ENCODE measurements at places on chromosomes 3 and 15. TPM values are rescaled to one million over a fixed set of nuclear protein-coding genes. Genes with fewer than 3 reads are reported as not detected.

DNA sequence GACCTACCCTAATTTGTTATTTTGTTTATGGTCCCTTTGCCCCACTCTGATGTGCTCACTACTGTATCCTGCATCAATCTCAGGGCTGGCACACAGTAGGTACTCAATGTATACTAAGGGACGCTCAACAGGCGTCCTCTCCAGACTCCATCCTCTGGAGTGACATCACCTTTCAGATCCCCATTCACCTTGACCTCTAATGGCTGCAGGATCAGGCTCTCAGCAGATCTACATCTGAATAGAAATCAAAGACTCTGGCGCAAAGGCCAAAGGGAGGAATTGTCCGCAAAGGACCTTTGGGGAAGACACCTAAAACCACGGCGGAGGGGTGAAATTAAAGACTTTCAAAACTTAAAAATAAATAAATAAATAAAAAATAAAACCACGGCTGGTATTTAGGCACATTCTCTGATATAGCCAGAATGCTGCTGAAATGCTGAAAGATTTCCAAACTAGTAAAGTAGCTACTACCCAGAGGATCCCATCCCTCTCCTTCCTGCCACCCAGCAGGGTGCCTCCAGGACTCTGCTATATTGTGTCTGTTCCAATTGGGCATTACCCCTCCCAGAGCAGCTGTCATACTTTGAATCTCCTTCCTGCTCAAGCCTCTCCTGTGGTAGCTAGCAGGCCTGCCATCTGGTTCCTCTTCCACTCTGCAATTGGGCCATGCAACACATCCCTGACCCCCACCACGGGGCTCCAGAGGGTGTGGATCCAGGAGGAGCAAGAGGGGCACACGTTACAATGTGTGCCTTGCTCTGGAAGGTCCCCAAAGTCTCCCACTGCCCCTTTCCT lies 6.1 kb downstream of the SHF start:
- no peak for DNase-seq
- H3K36me3 ChIP-seq, result peaks cover 2% of the 10 kb centered on the region
- H3K4me1 ChIP-seq, result peaks cover 21% of the 10 kb centered on the region
- H3K27me3 ChIP-seq, result peaks cover under 1% of the 10 kb centered on the region

GRCh38 chr15:84898761-84899160 lies 14.3 kb downstream of the SLC28A1 start:
- H3K36me3 ChIP-seq, result no peaks in the 10 kb centered on the region
- H3K27ac ChIP-seq, result no peak overlapping the region
- no peaks in the 10 kb centered on the region for H3K4me1 ChIP-seq
- no peak for DNase-seq

Gene LRRIQ4
- total RNA-seq, result 0.09 TPM

DNA sequence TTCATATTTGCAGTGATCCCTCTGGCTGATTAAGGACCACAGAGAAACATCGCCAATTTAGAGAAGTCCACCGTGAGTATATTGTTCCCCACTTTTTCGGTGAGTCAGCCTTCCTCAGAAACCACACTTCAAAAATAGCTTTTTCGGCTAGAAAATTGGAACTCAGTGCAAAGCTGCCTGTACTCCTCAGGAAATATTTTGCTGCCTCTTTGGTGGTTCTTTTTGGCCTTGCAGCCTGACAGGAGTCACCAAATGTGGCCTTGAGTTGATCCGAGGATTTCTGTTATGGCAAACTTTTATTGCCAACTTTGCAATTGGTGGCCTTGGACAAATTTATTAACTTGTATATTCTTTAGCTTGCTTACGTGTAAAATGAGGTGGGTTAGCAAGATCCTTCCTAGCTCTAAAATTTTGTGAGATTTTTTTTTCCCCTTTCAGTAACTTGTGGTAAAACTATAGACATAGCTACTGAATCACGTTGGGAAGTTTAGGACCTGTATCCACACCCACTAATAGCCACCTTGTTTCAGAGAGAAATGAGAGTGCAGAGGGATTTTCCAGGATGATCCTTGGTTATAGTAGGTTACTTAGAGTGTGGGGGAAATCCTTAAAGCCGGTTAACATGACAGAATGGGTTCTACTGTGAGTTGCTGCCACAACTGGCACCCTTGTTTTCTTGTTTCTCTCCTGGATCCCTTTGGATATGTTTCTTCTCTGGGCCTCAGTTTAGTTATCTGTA lies 9.9 kb downstream of the ARL6IP5 start:
- no peaks in the 10 kb centered on the region for H3K27me3 ChIP-seq
- peak; percentile 68 for DNase-seq
- H3K27ac ChIP-seq, result peak overlapping the region; percentile 97
- peaks cover 69% of the 10 kb centered on the region for H3K4me1 ChIP-seq
- H3K4me3 ChIP-seq, result peak overlapping the region; percentile 89

Gene FBXL22
- total RNA-seq, result 0.80 TPM

GRCh38 chr3:30256474-30256873 lies 349.9 kb upstream of the TGFBR2 start:
- H3K27me3 ChIP-seq, result no peaks in the 10 kb centered on the region
- no peak overlapping the region for H3K4me3 ChIP-seq
- no peak for DNase-seq
- H3K4me1 ChIP-seq, result no peaks in the 10 kb centered on the region

- no peak for DNase-seq
- H3K36me3 ChIP-seq, result no peaks in the 10 kb centered on the region
- H3K4me1 ChIP-seq, result no peaks in the 10 kb centered on the region
- no peaks in the 10 kb centered on the region for H3K27me3 ChIP-seq
- no peak overlapping the region for H3K27ac ChIP-seq
Measured at GRCh38 chr3:84637272-84637671, 321.5 kb upstream of the CADM2 start.

GRCh38 chr3:109874896-109875708 lies 537.8 kb upstream of the DPPA4 start:
- no peak overlapping the region for H3K4me3 ChIP-seq
- no peaks in the 10 kb centered on the region for H3K4me1 ChIP-seq
- H3K36me3 ChIP-seq, result no peaks in the 10 kb centered on the region
- no peak for DNase-seq
- H3K27ac ChIP-seq, result no peak overlapping the region

DNA sequence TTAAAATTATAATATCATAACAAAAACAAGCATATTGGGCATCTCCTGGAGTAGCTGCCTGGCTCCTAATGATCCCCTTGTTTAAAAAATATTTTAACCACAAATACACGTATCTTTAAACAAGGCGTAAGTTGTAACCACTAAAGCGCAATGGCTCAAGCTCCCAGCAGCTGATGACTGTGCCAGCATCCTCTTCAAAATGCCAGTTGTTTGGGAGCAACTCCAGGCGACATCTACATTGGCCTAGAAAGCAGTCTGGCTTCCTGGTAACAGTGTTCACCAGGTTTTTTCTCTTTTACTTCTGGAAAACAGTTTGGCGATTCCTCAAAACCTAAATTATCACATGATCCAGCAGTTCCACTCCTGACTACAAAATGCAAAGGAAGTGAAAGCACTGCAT lies 13.8 kb downstream of the PCOLCE2 start:
- H3K36me3 ChIP-seq, result no peaks in the 10 kb centered on the region
- no peak overlapping the region for H3K4me3 ChIP-seq
- peaks cover 9% of the 10 kb centered on the region for H3K27me3 ChIP-seq
- peaks cover 4% of the 10 kb centered on the region for H3K4me1 ChIP-seq
- H3K27ac ChIP-seq, result no peak overlapping the region
- no peak for DNase-seq

DNA sequence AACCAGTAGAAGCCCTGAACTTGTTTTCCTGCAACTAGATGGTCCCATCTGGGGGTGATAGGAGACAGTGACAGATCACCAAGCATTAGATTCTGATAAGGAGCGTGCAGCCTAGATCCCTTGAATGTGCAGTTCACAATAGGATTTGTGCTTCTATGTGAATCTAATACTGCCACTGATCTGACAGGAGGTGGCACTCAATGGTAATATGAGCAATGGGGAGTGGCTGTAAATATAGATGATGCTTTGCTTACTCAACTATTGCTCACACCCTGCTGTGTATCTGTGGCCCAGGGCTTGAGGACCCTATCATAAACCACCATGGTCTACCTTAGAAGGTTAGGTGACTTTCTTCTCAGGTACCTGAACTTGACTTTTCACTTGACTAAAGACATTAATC lies 417.1 kb upstream of the ARHGEF26 start:
- peaks cover 7% of the 10 kb centered on the region for H3K27me3 ChIP-seq
- no peaks in the 10 kb centered on the region for H3K4me1 ChIP-seq
- H3K27ac ChIP-seq, result no peak overlapping the region
- H3K4me3 ChIP-seq, result no peak overlapping the region
- no peak for DNase-seq

DNA sequence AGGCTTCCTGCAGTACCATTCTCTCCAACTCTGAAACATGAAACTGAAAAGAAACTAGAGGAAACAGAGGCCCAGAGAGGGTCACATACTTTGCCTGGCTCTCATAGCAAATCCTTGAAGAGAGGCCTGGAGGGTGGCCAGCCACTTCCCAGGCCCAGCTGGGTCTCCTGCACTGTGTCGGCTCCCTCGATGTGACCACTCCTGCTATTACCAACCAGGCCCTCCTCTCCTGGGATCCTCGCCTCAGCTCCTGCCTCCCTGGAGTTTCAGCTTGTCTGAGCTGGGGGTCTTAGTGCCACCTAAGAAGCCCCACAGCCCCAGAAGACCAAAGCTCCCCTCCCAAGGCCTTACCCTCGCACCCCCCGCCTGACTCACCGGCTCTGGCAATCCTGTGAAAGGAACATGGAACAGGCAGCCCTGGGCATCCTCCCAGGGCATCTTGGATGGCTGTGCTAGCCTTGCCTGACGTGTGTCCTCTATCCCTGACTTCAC lies 4.6 kb downstream of the LOXL1 start:
- H3K36me3 ChIP-seq, result no peaks in the 10 kb centered on the region
- H3K4me1 ChIP-seq, result peaks cover 17% of the 10 kb centered on the region
- no peak overlapping the region for H3K27ac ChIP-seq
- peaks cover 1% of the 10 kb centered on the region for H3K27me3 ChIP-seq
- no peak for DNase-seq

Gene LRRC15
- total RNA-seq, result not detected

Gene LRRC28
- 16.7 TPM for total RNA-seq

DNA sequence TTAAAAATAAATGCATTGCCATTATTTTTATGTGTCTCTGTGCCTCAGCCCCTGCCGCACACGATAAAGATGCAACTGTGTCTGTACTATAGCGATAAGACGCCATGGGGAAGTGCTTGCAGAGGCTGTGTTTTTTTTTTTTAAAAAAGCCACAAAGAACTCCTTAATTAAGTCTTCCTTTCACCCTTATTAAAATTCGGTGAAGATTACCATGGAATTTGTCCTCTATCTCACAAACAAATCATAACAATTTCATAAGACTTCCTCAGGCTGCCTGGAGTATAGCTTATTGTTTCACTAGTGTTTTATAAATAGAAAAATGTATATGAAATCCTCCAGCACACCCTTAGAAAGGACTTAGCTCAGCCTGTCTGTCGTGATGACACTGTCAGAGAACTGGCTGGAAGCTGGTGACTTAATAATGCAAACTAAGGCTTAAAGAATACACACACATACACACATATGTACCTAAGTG lies 374.8 kb upstream of the SLCO3A1 start:
- H3K27me3 ChIP-seq, result no peaks in the 10 kb centered on the region
- peak; percentile 44 for DNase-seq
- no peak overlapping the region for H3K4me3 ChIP-seq

Gene UBE2E2
- 8.0 TPM for total RNA-seq

- peaks cover 3% of the 10 kb centered on the region for H3K36me3 ChIP-seq
- H3K4me3 ChIP-seq, result no peak overlapping the region
- no peak overlapping the region for H3K27ac ChIP-seq
- no peak for DNase-seq
Measured at GRCh38 chr3:12648384-12648959, 15.4 kb downstream of the RAF1 start.

Gene SLC7A14
- total RNA-seq, result not detected

DNA sequence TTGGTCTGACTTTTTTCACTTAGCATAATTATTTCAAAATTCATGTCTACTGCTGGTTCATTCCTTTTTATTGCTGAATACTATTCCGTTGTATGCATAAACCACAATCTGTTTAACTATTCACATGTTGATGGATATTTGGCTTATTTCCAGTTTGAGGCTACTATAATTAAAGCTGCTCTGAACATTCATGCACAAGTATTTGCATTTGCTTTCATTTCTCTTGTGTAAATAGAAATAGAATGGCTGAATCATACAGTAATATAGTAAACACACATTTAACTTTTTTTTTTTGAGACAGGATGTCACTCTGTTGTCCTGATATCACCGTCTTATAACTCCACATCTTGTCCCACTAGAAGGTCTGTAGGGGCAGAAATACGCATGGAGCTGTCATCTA lies 57.3 kb downstream of the NMNAT3 start:
- H3K4me1 ChIP-seq, result no peaks in the 10 kb centered on the region
- H3K27ac ChIP-seq, result no peak overlapping the region
- no peak for DNase-seq
- H3K36me3 ChIP-seq, result no peaks in the 10 kb centered on the region

GRCh38 chr3:55296030-55296429 lies 191.1 kb downstream of the WNT5A start:
- no peak overlapping the region for H3K27ac ChIP-seq
- H3K4me3 ChIP-seq, result no peak overlapping the region
- H3K36me3 ChIP-seq, result no peaks in the 10 kb centered on the region

- H3K27me3 ChIP-seq, result no peaks in the 10 kb centered on the region
- peak overlapping the region; percentile 54 for H3K27ac ChIP-seq
- peaks cover 63% of the 10 kb centered on the region for H3K36me3 ChIP-seq
- peaks cover 53% of the 10 kb centered on the region for H3K4me1 ChIP-seq
- H3K4me3 ChIP-seq, result peak overlapping the region; percentile 19
Measured at GRCh38 chr3:51389423-51390183, 1.5 kb upstream of the RBM15B start.

GRCh38 chr15:78000091-78000926 lies 77.2 kb downstream of the TBC1D2B start:
- H3K36me3 ChIP-seq, result peaks cover 54% of the 10 kb centered on the region
- H3K27ac ChIP-seq, result no peak overlapping the region
- no peaks in the 10 kb centered on the region for H3K27me3 ChIP-seq
- no peak overlapping the region for H3K4me3 ChIP-seq

DNA sequence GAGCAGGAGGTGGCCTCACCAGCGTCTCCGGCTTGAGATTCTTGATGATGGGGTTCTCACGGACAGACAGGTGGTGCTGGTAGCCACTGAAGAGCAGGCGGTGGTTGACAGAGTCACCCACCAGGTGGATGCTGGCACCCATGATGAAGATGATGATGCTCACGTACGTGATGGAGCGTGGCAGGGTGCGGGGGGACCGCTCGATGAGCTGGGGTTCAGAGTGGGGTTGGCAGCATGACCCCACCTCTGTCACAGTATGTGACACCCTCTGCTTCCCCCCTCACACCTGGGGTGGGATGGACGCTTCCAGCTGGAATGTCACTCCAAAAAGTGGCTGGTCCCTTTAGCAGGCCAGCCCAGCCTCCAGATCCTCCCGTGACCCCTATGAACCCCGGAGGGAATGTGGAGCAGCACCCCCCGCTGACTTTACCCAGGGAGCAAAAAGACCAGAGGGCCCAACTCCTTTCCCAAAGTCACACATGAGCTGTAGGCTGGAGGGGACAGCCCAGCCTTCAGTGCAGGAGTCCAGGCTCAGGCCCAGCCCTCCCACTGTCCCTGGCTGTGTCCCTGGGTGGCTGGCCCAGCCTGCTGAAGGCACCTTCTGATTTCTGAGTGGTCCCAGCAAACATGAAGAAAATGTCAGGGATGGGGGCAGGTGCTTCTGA lies 6.7 kb upstream of the CALML4 start:
- no peak for DNase-seq
- peaks cover 27% of the 10 kb centered on the region for H3K4me1 ChIP-seq
- peaks cover 13% of the 10 kb centered on the region for H3K36me3 ChIP-seq

GRCh38 chr3:36774052-36774451 lies 9.7 kb upstream of the DCLK3 start:
- peak; percentile 2 for DNase-seq
- no peaks in the 10 kb centered on the region for H3K4me1 ChIP-seq
- no peak overlapping the region for H3K4me3 ChIP-seq
- no peaks in the 10 kb centered on the region for H3K36me3 ChIP-seq
